ENCODE measurements at places on chromosomes 5 and 9. TPM values are rescaled to one million over a fixed set of nuclear protein-coding genes. Genes with fewer than 3 reads are reported as not detected.

CEL gene
- 2.0 TPM for total RNA-seq

SLC6A18 gene
- not detected for total RNA-seq

STC2 gene
- 41.0 TPM for total RNA-seq

SLC1A3 gene
- not detected for total RNA-seq

BAAT gene
- 0.07 TPM for total RNA-seq

EPB41L4B gene
- 1.2 TPM for total RNA-seq

MCCC2 gene
- total RNA-seq: 58.9 TPM

LHX6 gene
- total RNA-seq: not detected

- H3K4me3 ChIP-seq: no peak overlapping the region
- H3K36me3 ChIP-seq: peaks cover 6% of the 10 kb centered on the region
- H3K27me3 ChIP-seq: no peaks in the 10 kb centered on the region
- DNase-seq: no peak
These were observed 21.7 kb downstream of the GPRIN1 start for GRCh38 chr5:176588297-176588696.

DNA sequence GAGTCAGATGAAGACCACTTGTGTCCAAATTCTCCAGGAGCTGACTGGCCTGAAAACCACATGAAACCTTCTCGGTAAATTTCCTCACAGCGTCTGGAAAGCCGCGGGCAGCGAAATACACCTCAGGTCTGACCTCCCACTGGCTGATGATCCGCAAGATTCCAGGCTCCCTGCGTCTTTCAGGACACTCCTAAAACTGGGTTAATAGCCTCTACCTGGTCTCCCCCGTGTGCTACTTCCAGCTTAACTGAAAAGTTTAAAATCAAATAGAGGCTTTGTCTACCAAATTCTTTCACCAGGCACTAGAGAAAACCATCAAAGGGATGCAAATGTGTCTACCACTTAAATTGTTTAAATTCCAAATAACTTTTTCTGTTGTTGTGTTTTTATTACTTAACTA is 312.6 kb downstream of the DRD1 start:
- no peak overlapping the region for H3K4me3 ChIP-seq
- H3K27me3 ChIP-seq: no peaks in the 10 kb centered on the region
- no peak for DNase-seq
- H3K4me1 ChIP-seq: no peaks in the 10 kb centered on the region
- H3K27ac ChIP-seq: no peak overlapping the region

- H3K27me3 ChIP-seq: peaks cover 18% of the 10 kb centered on the region
- no peaks in the 10 kb centered on the region for H3K4me1 ChIP-seq
- no peak overlapping the region for H3K27ac ChIP-seq
These were observed 48.8 kb downstream of the SLC1A3 start for GRCh38 chr5:36655161-36655560.

- no peak overlapping the region for H3K27ac ChIP-seq
- H3K4me3 ChIP-seq: no peak overlapping the region
- peaks cover 51% of the 10 kb centered on the region for H3K4me1 ChIP-seq
- peaks cover 6% of the 10 kb centered on the region for H3K36me3 ChIP-seq
- no peak for DNase-seq
These were observed 46.2 kb upstream of the KIF2A start for GRCh38 chr5:62259699-62260250.

DNA sequence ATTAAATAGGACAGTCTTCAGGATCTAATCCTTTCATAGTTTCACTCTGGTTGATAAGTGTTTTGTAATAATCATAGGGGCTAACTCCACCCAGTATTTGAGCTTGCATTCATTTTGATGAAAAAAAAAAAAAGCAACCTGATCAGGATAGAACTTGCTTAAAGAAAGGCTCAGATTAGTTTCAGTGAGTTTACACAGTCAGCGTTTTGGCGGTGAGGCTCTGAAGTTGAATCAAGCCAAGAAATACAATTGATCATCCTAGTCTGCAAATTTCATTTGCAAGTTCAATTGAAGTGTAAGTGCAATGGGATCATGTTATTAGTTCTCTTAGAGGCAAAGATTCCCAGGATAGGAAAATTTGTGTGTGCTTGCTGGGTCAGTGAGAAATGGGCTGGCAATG is 159.7 kb upstream of the ELL2 start:
- no peaks in the 10 kb centered on the region for H3K36me3 ChIP-seq
- no peak overlapping the region for H3K27ac ChIP-seq
- DNase-seq: no peak
- H3K4me1 ChIP-seq: no peaks in the 10 kb centered on the region
- no peak overlapping the region for H3K4me3 ChIP-seq
- H3K27me3 ChIP-seq: peaks cover 7% of the 10 kb centered on the region

GRCh38 chr5:163658702-163659567 is 153.5 kb downstream of the MAT2B start:
- no peaks in the 10 kb centered on the region for H3K27me3 ChIP-seq
- H3K4me1 ChIP-seq: no peaks in the 10 kb centered on the region
- H3K27ac ChIP-seq: no peak overlapping the region

DNA sequence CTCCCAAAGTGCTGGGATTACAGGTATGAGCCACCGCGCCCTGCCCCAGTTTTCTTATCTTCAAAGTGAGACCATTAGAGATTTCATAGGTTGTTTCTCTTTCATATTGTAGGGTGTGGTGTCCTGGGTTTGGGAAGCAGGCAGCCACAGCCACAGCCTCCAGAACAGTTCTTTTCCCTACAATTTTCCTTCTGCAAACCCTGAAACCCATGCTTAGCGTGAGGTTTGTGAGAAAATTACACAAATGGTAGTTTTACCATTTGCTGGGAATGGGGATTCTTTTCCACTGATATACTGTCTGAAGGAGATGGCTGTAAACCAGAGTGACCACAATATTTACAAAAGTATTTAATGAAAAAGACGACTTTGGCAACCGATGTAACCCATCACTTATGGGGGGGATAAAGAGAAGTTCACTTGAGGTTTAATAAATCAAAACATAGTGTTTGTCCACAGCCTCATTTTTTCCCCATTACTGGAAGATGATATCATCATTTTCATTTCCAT is 26.7 kb upstream of the ECM2 start:
- no peaks in the 10 kb centered on the region for H3K4me1 ChIP-seq
- no peaks in the 10 kb centered on the region for H3K27me3 ChIP-seq
- H3K27ac ChIP-seq: no peak overlapping the region
- H3K36me3 ChIP-seq: no peaks in the 10 kb centered on the region
- H3K4me3 ChIP-seq: no peak overlapping the region
- DNase-seq: no peak

DNA sequence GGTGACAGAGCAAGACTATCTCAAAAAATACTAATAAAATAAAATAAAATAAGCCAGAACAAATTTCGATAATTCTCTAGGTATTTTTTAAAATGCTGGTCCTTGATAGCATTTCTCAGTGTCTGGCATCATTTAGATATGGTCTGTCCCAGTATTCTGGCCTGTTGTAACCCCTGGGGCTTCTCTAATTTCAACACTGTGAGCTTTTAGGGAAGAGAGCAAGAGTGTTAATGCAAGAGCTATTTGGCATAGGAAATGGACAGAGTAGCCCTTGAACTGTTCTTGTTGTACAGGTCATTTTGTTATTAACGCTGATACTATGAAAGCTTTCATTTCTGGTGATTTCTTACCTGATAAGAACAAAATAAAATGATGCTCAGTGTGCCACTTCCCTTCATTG is 112.2 kb upstream of the ZNF608 start:
- no peaks in the 10 kb centered on the region for H3K4me1 ChIP-seq
- H3K27me3 ChIP-seq: no peaks in the 10 kb centered on the region
- H3K27ac ChIP-seq: no peak overlapping the region
- H3K36me3 ChIP-seq: no peaks in the 10 kb centered on the region
- no peak for DNase-seq
- no peak overlapping the region for H3K4me3 ChIP-seq

DNA sequence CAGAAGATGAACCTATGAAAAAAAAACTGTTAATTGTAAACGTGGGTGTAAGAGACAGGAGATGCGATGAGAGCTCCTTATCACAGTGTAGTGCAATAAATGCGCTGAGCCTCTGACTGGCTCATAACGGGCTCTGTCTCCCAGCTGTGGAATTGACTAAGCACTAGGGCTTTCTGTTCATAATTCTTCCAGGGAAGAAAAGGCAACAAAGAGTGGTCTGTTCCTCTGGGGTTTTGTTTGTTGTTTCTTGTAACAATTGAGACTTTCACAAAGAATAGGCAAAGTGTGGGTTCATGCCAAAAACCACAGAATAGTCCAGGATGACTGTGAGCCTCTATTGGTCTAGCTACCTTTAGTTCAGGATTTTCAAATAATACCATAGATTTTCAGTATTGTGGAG is 39.4 kb downstream of the UBE2QL1 start:
- no peak overlapping the region for H3K4me3 ChIP-seq
- no peaks in the 10 kb centered on the region for H3K36me3 ChIP-seq
- H3K27me3 ChIP-seq: peaks cover 14% of the 10 kb centered on the region
- H3K27ac ChIP-seq: no peak overlapping the region
- peaks cover 26% of the 10 kb centered on the region for H3K4me1 ChIP-seq

GRCh38 chr5:32027717-32028458 is 146.2 kb downstream of the GOLPH3 start:
- peaks cover 4% of the 10 kb centered on the region for H3K4me1 ChIP-seq
- no peak for DNase-seq
- peaks cover 4% of the 10 kb centered on the region for H3K27me3 ChIP-seq
- H3K27ac ChIP-seq: no peak overlapping the region

DNA sequence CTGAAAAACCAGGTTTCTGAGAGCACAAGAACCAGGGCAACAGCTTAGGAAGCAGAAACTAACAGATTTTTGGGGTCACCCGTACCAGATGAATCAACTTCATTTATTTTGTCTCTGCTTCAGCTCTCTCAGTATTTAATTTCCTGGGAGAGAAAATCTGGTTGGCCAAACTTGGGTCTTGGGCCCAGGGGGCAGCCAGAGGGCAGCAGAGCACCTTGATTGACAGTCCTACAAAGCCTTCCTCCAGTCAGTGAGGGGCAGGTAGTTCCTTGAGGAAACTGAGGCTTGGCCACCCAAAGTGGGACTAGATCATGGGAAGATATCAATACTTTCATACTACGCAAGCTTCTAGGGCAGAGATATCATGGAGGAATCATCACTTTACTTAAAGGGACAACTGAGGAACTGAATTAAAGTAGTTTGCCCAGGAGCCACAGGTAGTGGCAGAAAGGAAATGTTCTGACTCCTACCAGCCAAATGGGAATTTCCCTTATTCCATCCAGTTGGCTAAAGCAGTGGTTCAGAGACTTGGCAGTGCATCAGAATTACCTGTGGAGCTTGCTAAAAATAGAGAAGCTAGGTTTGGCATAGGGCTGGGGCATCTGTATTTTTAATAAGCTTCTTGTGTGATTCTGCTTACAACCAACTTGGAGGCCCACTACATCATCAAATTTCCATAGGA is 21.5 kb upstream of the ARHGAP26 start:
- H3K27ac ChIP-seq: no peak overlapping the region
- peak; percentile 83 for DNase-seq
- peaks cover 5% of the 10 kb centered on the region for H3K27me3 ChIP-seq
- H3K4me1 ChIP-seq: peaks cover 12% of the 10 kb centered on the region

GRCh38 chr5:157989296-157989695 is 130.4 kb upstream of the CLINT1 start:
- peaks cover 24% of the 10 kb centered on the region for H3K27me3 ChIP-seq
- DNase-seq: no peak
- H3K4me3 ChIP-seq: no peak overlapping the region
- H3K4me1 ChIP-seq: peaks cover 7% of the 10 kb centered on the region
- no peak overlapping the region for H3K27ac ChIP-seq

DNA sequence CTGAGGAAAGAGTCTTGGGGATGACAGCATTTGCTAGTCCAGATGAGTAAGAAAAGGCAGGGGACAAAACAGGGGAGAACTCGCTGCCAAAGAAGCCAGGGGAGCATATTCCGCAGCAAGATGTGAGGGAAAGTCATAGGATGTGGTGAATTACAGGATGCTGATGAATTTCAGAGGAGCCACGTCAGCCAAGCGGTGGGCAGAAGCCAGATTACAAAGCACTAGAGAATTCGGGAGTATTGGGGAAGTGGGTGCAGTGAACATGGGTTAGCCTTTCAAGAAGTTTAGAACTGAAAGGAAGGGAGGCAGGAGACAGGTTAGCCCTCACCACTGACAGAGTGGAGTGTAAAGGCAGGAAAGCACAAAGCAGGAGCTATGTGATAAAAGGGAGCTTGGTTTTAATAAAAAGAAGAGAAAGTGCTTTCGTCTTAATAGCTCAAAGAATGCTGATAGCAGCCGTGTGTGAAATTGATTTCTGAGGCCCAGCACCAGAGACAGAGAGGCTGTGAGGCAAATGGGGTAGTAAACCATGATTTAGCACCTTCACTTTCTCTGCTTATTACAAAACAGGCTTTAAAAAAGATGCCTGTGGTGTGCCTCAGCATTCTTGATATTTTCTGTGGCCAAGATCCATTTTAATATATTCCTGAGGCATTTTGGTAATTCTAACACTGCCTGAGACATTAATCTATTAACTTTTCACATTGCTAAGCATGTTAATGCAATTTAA is 16.9 kb downstream of the ADAMTSL1 start:
- no peak for DNase-seq
- H3K4me3 ChIP-seq: no peak overlapping the region
- no peaks in the 10 kb centered on the region for H3K4me1 ChIP-seq

- H3K36me3 ChIP-seq: peaks cover 4% of the 10 kb centered on the region
- no peak overlapping the region for H3K27ac ChIP-seq
- peaks cover 61% of the 10 kb centered on the region for H3K4me1 ChIP-seq
- DNase-seq: no peak
- H3K4me3 ChIP-seq: peak overlapping the region; percentile 48
- H3K27me3 ChIP-seq: no peaks in the 10 kb centered on the region
These were observed 904 bp upstream of the BSPRY start for GRCh38 chr9:113348437-113348836.

DNA sequence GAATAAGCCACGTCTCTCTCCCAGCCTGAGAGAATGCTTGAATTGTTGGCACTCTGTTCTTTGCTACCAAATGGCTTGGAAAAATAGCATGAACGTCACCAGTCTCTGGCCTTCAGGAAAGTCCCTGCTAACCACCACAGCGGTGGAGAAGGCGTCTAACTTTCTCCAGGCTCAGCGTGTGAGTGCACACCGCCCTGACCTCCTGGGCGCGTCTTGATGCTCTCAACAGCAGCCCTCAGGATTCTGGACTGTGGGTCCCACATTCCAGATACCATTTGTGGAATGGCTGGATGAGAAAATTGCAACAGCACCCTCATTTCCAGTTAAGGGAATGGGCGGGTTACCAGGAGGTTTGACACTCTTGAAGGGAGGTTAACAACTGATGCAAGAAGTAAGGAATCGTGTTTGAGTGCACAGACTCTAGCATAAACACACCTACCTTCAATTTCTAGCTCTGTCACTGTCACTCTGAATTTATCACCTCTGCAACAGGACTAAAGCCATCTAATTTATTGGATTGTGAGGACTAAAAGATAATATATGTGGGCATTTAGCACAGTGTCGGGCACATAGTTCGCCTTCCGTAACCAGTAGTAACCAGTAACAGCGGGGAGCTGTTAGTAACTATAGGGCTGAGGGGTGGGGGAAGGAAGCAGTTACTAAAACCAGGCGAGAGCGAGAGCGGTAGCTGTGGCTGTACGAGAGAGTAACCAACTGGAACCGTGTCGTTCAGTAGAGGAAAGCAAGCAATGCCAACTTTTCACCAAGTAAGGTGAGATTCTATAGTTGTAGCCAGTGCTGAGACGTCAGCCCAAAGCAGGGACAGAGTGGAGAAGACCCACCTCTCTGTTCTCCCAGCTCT is 807 bp upstream of the PLGRKT start:
- H3K4me1 ChIP-seq: peaks cover 55% of the 10 kb centered on the region
- no peaks in the 10 kb centered on the region for H3K27me3 ChIP-seq
- H3K27ac ChIP-seq: peak overlapping the region; percentile 97
- peak; percentile 88 for DNase-seq
- peaks cover 29% of the 10 kb centered on the region for H3K36me3 ChIP-seq

GRCh38 chr5:159156426-159157238 is 52.7 kb downstream of the RNF145 start:
- no peak overlapping the region for H3K27ac ChIP-seq
- H3K27me3 ChIP-seq: no peaks in the 10 kb centered on the region
- no peak overlapping the region for H3K4me3 ChIP-seq
- peak; percentile 82 for DNase-seq
- H3K36me3 ChIP-seq: peaks cover 41% of the 10 kb centered on the region
